ENCODE measurements at places on chromosomes 12 and 14.

DNA sequence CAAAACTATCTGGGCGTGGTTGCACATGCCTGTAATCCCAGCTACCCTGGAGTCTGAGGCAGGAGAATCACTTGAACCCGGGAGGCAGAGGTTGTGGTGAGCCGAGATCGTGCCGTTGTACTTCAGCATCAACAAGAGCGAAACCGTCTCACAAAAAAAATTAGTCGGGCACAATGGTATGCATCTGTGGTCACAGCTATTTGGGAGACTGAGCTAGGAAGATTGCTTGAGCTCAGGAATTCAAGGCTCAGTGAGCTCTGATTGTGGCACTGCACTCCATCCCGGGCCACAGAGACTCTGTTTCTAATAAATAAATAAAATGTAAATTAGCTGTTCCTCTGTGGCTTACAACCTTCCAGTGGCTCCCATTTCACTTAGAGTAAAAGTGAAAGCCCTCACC, 28.0 kb downstream of the RCOR1 start:
- DNase-seq = no peak

DNA sequence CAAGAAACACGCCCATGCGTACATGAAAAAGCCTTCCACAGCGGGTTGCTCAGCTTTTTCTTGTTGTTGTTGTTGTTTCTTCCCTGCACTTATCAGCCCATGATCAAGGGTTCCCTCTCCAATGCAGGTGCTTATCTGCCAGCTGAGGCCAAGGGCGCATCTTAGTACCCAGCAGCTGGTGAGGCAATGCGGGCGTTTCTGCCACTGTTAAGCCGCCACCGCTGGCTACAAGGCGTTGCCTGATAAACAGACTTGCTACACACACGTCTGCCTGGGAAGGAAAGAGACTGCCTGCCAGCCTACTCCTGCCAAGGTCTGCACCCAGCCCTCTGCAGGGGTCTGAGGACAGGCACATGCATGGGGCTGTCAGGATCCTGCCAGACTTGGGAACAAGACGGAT, 345.9 kb downstream of the BCL11B start:
- DNase-seq = no peak

DNA sequence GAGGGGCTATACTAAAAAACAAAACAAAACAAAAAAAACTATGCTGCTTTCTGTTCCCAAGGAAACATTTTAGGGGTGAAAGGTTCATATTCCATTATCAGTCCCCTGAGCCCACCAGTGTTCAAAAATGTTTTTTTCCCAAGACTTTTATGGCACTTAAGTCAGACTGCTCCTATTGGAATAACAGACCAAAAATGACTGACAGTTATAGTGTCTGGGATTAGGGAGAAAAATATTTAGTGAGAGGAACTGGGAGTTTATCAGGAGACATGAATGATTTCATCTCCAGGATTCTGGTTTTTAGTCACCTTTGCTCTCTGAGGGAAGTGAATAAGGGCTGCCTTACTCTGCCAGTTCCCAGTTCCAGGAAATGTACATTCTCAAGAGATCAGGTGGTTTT, 68.0 kb downstream of the PDE3A start:
- no peak for DNase-seq

DNA sequence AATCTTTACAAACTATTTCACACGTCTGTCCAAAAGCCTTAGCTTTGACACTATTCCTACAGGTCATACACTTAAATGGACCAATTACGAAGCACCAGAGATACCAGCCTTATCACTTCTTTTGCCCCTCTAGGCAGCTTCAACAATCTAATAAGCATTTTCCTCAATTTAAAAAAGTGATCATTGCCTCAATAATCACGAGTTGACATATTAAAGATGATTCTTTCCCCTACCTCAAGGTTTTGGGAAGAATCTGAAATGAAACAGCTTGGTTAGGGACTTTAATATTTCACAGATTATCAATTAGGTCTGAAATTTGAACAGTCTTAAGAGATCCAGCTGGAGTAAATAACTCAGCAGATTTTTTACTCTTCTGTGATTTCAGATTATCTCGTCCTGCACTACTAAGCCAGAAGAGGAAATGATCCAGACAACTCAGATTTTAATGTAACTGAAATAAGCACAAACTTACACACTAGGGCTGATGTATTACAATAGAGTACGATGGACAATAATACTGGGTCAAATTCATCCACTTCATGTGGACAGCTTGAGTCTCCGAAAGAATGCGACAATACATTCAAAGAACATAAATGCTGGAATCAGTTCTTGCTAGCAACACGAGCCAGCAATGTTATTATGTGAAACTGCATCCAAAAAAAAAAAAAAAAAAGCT, 15.9 kb downstream of the UBE2N start:
- DNase-seq = no peak

All from NCI-H1417 (cell line).